ENCODE measurements at places on chromosomes 12 and 14.

- no peak for DNase-seq
Measured at GRCh38 chr12:110699591-110700445, 10.9 kb upstream of the HVCN1 start.

DNA sequence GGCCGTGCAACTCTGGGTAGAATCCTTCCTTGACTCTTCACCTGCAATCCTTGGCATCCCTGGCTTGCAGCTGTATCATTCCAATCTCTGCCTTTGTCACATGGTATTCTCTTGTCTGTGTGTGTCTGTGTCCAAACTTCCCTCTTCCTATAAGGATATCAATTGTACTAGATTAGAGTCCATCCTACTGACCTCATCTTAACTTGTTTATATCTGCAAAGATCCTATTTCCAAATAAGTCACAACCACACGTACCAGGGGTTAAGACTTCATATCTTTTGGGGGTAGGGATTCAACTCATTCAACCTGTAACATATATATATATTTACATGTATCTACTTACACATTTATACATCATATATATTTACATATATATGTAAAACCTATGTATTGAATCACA lies 29.6 kb upstream of the RASSF3 start:
- DNase-seq, result no peak

- DNase-seq, result no peak
Measured at GRCh38 chr12:116476227-116476822, 82.9 kb upstream of the MAP1LC3B2 start.

GRCh38 chr14:24909523-24910302 lies 140.2 kb downstream of the STXBP6 start:
- DNase-seq, result no peak

- DNase-seq, result no peak
Measured at GRCh38 chr12:91179966-91180561, 2.6 kb downstream of the DCN start.

GRCh38 chr12:34208331-34209258 lies 186.3 kb downstream of the ALG10 start:
- DNase-seq, result no peak

DNA sequence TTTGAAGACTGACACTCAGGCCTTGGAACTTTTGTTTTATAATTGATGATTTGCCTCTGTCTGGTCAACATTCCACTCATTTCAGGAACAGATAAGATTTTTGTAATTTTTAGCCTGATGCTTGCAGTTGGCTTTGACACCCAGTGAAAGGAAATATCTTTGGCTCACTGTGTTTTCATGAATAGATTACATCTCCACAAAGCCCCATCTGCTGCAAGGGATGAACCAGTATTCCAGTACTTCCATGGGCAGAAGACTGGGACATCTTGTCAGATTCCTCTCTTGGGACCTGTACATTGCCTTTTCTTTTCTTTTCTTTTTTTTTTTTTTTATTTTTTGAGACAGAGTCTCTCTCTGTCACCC lies 28.4 kb downstream of the GSG1 start:
- no peak for DNase-seq

GRCh38 chr12:112828541-112828940 lies 37.0 kb downstream of the RPH3A start:
- DNase-seq, result no peak

DNA sequence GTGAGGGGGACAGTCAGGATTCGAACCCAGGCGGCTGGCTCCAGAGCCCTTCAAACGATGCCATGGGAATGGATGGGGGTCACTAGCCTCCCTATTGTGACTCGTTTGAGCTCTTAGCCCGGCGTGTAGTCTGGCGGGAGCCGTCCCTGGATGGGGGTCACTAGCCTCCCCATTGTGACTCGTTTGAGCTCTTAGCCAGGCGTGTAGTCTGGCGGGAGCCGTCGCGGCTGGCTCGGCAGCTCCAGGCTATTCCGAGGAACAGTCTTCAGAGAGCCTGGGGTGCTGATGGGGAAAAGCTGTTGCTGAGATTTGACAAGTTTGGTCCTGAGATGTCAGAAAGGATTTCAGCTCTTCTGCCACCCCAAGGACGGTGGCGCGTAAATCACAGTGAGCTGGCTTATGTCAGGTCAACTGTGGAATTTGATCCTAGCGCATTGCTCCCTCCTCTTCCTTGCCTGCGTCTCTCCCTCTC lies 58.3 kb downstream of the CALM1 start:
- no peak for DNase-seq

DNA sequence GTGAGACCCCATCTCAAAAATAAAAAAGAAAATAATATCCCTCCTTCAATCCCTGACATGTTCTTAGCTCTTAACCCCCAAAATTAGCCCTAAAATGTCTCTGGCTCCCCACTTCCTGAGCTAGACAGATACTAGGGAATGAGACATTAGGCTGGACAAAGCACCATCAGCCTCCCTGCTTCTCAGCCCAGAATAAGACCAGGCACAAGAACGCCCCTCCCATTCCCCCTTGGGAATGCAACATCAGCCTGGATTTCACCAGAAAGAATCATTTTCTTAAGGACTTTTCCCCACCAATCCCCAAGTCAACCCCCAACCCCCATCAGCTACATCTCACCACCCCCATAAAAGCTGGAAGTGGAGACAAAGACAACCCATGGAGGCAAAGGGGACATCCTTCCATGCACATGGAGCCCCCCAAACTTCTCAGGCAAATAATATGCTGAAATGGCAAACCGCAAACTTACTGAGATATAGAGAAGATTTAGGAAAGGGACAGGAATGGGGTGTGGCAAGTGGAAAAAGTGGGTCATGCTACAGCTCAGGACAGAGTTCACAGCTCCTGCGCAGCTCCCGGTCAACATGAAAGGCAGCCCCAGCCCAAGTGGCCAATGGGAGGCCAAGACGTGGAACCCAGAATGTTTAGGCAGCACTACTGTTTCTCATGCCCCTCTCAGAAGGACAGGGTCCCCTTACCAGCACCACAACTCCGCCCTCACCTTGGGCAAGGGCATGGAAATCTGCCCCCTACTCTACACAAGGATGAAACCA lies 2.7 kb downstream of the CHD4 start:
- no peak for DNase-seq

GRCh38 chr12:4817880-4818279 lies 91.8 kb upstream of the KCNA1 start:
- DNase-seq, result no peak

GRCh38 chr14:65084554-65085505 lies 17.5 kb downstream of the MAX start:
- DNase-seq, result no peak

DNA sequence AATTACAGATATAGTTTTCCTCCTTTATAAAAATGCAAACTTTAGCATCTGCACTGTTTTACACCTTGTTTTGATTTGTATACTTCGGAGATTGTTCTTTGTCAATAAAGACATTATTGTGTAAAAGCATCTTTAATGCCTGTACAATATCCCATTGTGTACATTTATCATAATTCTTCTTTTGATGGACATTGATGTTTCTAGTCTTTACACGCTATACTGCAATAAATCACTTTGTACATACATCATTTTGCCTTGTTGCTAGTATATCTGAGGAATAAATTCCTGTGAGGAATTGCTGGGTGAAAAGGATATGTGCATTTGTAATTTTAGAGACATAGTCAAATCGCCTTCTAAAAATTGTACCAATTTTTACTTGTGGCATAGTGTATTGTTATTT lies 30.4 kb downstream of the WDR20 start:
- DNase-seq, result no peak

- peak; percentile 96 for DNase-seq
Measured at GRCh38 chr14:93939304-93940229, 12.4 kb downstream of the FAM181A start.

DNA sequence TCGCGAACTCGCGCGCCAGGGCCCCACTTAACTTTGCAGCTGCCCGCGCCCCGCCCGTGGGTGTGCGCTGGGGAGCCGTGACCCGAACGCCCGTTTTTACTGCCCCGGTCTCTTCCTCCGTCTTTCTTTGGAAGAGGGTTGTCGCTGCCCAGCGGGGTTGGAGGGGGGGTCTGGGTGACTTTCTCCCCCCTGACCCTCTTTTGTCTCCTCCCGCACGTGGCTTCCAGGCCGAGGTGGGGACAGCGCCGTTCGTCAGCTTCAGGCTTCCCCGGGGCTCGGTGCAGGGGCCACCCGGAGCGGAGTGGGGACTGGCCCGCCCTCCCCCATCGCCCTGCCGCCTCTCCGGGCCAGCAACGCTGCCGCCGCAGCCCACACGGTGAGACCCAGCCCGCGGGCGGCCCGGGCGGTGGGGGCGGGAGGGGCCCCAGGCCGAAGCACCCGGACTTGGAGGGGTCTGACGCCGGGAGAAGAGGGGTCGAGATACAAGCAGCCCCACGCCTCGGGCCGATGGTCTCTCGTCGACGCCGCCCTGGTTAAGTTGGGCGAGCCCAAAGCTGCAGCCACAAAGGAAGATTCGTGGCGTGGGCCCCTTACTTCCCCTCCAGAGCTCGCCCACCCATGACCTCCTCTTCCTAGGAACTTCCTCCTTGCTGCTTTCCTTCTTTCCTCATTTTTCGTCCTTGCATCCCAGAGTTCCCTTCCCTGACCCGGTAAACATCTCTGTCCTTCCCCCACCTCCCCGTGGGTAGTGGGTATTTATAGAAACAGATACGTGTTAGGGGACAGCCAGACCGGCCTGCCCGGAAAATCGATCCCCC lies 1.2 kb downstream of the DYRK2 start:
- DNase-seq, result peak; percentile 44

DNA sequence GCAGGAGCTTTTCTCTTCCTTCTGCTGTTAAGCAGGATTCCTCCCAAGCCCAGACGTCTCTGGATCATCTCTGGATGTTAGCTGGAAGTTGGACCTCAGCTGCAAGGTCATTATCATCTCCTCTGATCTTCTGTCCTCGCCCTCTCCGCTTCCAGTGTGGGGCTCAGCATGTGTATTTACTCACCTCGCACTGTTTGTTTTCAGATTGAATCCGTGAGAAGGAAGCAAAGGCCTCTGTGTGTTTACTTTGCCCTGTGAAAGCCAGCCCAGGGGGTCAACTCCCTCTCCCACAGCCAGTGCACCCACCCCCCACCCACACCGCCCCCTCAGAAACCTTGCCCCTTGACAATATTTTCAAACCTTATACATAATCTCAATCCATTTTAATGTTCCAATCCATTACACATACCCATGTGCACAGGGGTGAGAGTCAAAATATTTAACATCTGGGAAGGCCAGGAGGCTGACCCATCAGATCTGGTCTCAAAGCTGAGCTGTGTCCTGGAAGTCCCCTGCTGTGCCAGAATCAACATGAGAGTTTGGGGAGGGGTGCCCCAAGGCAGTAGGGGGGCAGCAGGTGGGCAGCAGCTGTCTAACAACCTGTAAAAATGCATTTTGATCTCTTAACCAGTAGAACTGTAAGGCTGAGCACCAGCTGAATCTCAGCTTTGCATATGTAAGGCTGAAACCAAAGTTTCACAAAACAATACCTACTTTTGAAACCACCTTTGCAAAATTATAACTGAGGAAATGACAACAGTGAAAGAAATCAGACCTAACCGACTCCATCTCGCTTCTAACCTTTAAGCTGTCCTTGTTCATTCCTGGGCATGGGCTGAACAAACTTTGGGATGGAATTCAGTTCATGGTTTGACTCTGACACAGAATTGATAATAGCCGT lies 157.9 kb downstream of the ZNF664 start:
- DNase-seq, result no peak

DNA sequence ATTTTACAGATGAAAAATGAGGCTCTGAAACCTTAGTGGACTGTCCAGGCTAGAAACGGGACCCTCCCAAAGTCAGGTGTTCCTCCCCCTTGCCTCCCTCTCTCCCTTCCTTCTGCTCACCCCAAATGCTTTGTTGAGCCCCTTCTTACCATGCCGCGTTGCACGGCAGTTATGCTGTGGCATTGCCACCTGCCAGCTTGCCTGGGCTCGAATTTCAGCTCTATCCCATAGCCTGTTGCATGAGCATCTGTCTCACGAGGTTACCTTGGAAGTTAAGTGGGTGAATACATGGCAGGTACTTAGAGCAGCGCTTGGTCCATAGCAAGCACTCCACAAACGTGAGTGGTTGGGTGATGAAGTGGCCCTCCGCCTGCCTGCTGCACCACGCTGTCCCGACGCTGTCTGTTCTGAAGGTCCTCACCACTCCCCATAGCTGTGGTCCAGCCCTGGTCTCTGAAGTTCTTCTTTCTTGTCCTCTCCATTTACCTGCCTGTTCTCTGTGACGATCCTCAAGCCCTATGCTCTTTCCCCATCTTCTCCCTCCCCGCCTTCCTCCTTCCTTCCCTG lies 269.9 kb downstream of the CACNA1C start:
- DNase-seq, result no peak

- no peak for DNase-seq
Measured at GRCh38 chr12:89856431-89856830, 147.8 kb upstream of the ATP2B1 start.

GRCh38 chr12:20489645-20490044 lies 121.3 kb downstream of the PDE3A start:
- no peak for DNase-seq

DNA sequence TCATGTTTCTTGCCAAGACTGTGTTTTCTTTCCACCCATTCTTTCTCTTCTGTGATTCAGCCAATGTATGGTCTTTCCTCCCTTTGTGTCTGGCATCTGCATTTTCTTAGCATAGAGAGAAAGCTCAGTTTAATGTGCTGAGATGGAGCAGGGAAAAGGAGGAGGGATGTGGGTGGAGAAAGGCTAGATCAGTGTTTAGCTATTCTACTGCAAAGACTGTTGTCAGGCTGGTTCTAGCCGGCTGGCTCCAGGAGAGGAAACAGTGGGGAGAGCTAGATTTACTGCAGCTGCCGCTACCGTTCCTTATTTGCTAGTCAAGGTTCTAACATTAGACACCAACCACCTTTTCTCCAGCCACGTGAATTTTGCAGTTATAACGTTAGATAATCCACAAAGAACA lies 5.2 kb upstream of the RIMKLB start:
- peak; percentile 46 for DNase-seq

- DNase-seq, result peak; percentile 12
Measured at GRCh38 chr12:28237423-28237822, 47.2 kb downstream of the CCDC91 start.

- DNase-seq, result no peak
Measured at GRCh38 chr12:14018080-14018479, 36.7 kb upstream of the GRIN2B start.

DNA sequence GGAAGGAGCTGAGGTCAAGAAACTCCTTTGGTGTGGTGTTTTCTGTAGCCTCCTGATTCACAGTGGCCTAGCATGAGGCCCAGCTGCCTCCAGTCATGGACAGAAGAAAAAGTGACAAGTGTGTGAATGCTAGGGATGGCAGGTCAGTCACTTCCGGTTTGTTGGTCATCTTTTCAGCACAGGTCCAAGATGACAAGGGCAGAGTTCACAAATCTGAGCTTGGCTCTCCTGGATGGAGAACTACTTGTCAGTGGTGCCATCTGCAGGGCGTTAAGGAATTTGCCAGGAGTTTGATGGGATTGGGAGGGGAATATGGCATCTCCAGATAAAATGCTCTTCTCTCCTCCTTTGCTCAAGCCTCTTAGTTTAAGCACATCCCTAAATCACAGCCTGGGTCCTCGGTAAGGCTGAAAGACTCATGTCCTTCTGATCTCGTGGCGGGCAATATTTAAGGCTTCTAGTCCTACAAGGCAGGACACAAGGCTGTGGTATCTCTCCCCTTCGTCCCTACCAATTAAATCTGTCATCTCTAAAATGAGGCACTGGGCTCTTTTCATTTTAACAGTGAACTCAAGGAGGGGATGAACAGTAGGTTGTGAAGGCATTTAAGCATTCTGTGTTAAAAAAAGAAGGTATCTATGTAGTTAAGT lies 10.0 kb downstream of the TUBA1B start:
- peak; percentile 39 for DNase-seq

- DNase-seq, result no peak
Measured at GRCh38 chr12:98838231-98838647, 193.1 kb downstream of the APAF1 start.
